ENCODE measurements at places on chromosomes 16 and 17.

DNA sequence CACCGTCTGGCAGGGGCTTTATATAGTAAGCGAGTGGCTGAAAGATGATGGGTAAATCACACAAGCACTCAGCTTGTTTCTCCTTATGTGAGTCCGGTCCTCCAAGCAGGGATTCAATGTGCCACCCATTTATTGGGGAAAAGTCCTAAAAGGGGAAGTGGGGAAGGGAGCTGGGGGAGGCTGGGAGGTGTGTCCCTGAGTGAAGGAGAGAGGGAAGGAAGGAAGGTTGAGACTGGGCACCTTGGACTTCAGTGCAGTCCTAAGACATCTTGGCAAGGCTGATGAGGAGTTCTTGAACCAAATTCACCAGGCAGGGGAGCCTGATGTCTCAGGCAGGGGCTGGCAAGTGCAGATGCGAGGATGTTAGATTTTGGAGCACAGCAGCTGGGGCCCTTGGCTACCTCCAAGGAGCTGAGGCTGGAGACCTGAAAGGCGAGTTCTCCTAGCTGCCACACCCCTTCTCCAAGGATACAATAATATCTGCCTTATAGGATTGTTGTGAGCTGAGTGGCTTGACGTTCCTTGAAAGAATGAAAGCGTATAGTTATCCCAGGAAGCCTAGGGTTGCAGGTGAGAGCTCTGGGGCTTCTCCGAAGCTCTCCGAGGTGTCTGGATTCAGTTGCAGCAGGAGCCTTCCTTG is 23.0 kb upstream of the CYLD start:
- no peak for DNase-seq

- no peak for DNase-seq
These were observed 23.8 kb downstream of the TMEM94 start for GRCh38 chr17:75480281-75480680.

DNA sequence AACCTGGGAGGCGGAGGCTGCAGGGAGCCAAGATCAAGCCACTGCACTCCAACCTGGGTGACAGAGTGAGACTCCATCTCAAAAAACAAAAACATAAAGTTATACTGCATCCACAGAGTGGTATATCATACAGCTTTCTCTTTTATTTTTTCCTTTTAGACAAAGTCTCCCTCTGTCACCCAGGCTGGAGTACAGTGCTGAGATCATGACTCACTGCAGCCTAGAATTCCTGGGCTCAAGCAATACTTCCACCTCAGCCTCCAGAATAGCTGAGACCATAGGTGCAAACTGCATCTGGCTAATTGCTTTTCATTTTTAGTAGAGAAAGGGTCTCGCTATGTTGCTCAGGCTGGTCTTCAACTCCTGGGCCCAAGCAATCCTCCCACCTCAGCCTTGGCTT is 10.0 kb upstream of the COPRS start:
- DNase-seq = no peak

GRCh38 chr16:75250089-75250808 is 1.2 kb downstream of the BCAR1 start:
- no peak for DNase-seq

- DNase-seq = no peak
These were observed 7.7 kb upstream of the PPL start for GRCh38 chr16:4944333-4945281.

GRCh38 chr17:79082311-79083190 is 7.9 kb downstream of the ENGASE start:
- DNase-seq = peak; percentile 21

DNA sequence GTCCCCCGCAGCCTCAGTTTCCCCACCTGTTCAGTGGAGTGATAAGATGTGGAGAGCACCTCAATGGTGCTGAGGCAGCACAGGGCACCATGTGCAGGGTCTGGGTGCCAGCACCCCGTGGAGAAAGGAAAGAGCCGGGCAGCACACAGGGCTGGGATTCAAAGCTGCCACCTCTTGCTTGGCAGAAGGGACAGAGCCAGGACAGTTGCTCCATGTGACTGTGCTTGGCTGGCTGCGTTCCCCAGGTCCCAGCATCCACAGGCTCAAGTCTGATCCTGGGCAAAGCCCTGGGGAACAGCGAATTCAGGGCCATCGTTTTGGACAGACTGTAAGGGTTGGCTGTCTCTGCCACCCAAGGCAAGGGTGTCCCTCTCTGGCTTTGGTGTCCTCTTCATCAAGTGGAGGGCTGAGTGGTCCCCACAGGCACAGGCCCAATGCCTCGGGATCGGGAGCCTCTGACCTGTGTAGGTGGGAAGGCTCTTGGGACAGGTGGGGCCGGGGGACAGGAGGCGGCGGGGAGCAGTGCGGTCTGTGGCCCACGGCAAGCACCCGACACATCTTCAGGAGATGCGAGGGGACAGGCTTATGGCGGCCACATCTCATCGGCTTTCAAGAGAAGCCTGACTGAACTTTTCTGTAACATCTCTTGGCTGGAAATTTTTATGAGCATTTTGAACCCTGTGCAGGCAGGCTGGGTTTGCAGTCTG is 8.5 kb downstream of the ZNF469 start:
- no peak for DNase-seq

- peak; percentile 60 for DNase-seq
These were observed 28.0 kb downstream of the MRM1 start for GRCh38 chr17:36629252-36629847.

DNA sequence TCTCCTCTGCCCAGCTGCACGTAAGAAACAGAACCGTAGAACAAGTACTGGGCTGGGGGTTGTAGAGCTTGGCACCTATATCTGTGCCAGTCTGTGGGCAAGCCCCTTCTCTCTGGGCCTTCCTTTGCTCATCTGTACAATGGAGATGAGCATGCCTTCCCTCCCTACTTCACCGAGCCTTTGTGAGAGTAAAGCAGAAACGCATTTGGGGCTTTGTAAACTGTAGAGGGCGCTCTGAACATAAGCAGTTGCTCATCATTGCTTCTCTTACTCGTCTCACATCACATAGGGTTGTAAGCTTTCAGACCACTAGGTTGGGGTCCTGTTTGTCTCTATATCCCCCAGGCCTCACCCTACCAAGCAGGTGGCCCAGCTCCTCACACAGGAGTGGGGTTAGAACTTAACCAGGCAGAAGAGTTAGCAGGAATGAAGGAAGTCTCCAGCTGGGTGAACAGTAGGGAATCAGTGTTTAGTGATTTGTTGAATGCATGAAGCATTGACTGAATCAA is 15.1 kb downstream of the SAMD14 start:
- no peak for DNase-seq

- DNase-seq = peak; percentile 21
These were observed 56.4 kb downstream of the SLC6A2 start for GRCh38 chr16:55711959-55712876.

DNA sequence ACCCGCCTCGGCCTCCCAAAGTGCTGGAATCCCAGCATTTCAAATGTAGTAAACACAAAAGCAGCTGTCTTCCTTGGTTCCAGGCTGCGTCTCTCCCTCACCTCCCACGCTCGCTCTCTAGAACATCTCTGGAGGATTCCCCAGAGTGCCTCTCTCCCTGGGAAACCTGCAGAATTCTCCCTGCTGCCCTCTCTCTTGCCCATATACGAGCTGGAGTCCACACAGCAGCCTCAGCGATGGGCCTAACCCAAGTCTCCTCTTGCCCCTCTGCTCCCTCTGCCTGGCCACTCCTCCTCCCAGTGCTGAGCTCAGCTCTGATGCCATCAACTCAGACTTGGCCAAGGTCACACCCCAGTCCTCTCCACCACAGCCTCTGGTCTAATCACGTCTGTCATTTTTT is 10.6 kb downstream of the GPRC5B start:
- DNase-seq = no peak
